ENCODE measurements at places on chromosomes 11 and 22.

DNA sequence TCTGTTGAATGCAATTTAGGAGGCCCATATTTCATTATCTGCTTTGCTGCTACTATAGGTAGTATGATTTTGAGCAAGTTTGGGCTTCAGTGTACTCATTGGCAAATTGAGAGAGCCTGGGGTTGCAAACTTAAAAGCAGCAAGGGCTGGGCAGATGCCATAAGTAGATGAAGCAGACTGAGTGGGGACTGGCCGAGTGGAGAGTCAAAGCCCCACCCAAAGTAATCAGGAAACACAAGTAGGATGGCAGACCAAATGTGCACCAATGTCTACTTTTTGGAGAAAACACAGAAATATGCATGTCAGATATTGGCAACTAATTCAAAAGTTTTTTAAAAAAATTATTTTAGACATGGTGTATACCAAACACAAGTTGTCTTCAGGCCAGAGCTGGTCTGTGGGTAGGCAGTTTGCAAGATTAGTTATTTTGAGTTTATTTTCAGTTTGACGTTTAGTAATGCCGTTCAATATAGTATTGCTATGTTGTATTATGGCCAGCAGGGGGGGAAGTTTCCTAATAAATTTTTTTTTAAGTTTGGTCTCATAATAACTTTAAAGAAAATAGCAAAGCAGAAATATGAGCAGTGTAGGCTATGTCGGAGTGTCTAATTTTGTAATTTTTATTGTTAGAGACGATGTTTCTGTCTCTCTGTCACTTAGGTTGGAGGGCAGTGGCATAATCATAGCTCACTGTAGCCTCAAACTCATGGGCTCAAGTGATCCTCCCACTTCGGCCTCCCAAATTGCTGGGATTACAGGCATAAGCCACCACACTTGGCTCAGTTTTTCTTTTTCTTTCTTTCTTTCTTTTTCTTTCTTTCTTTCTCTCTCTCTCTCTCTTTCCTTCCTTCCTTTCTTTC lies 105.1 kb downstream of the HIPK3 start:
- DNase-seq = no peak

DNA sequence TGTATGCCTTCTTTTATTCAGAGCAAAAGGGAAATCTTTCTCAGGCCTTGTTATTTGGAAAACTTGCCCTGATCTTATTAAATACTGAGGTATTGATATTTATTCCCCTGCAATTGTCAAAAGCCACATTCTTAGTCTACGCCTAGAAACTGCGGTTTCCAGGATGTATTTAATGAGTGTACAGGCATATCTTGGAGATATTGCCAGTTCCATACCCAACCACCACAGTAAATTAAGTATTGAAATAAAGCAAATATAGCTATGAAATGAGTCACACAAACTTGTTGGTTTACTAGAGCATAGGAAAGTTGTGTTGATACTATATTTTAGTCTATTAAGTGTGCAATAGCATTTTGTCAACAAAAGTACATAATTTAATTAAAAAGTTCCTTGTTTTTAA lies 152.7 kb upstream of the CCDC179 start:
- no peak for DNase-seq

DNA sequence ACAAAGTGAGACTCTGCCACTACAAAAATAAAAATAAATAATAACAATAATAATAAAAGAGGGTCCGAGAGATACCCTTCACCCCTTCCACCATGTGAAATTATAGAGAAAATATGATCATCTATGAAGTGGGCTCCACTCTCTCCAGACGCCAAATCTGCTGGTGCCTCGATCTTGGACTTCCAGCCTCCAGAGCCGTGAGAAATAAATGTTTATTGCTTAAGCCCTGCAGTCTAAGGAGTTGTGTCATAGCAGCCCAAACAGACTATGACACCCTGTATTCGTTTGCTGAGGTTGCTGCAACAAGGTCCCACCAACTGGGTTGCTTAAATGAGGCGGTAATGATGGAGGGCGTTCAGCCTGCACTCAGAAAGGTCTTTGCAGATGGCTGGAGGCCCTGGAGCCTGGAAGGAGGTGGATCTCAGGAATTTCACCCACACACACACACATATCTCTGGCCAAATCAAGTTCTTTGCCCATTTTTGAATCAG lies 7.6 kb upstream of the SEPTIN5 start:
- DNase-seq = no peak

DNA sequence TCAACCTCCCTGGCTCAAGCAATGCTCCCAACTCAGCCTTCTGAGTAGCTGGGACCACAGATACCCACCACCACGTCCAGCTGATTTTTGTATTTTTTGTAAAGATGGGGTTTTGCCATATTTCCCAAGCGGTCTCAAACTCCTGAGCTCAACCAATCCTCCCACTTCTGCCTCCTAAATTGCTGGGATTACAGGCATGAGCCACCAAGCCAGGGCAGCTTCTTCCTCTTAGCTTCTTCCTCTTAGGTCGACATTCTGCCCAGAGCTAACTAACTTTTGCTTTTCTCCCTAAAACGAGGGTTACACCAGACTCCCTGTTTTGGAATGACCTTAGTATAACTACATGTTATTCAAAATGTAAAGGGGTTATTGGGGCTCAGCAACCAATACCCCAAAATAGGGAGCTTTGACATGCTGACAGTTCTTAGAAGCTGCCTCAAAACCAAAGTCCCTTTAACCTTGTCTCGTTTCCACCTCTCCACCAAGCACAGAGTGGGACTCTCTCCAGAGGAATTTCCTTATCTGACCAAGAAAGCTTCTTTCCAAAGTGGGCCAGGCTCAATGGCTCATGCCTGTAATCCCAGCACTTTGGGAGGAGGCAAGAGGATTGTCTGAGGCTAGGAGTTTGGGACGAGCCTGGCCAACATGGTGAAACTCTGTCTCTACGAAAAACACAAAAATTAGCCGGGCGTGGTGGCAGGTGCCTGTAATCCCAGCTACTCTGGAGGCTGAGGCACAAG lies 7.0 kb downstream of the HPS5 start:
- no peak for DNase-seq

- DNase-seq = no peak
Observed at GRCh38 chr11:32331792-32332191, 103.5 kb downstream of the WT1 start.

DNA sequence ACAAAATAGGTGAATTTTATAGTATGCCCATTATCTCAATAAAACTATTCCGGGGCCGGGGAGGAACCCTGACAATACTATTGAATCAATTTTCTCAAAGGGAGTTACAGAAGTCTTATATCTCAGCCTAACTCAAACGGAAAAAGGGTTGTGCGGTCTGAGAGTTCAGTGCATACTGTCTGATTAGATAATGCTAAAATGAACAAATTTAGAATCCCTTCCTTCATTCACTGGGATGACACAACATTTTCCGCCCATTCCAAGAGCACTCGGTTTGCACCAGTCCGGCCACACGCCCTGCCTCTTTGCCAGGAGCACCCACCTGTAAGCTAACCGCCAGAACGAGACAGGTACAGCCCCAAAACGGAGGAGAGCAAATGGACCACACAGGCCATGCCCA lies 50.0 kb upstream of the NFRKB start:
- no peak for DNase-seq

DNA sequence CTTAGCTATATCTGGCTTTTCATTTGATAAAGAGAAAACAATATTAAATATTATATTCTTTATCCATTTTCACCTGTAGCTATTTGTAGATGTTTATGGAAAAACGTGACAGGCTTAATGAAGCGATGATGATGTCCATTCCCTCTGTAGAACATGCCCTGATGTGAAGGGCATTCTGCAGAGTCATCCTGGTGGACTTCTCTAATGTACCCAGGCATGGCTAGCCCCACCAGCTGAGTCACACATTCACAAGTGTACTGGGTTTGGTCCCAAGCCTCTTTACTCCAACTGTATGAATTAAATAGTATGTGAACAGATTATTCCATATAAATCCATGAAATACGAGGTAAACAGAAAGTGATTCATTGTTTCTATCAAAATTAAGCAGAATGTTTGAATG lies 139.3 kb downstream of the CADM1 start:
- no peak for DNase-seq

GRCh38 chr11:3700410-3700809 lies 29.2 kb upstream of the CHRNA10 start:
- DNase-seq = no peak

DNA sequence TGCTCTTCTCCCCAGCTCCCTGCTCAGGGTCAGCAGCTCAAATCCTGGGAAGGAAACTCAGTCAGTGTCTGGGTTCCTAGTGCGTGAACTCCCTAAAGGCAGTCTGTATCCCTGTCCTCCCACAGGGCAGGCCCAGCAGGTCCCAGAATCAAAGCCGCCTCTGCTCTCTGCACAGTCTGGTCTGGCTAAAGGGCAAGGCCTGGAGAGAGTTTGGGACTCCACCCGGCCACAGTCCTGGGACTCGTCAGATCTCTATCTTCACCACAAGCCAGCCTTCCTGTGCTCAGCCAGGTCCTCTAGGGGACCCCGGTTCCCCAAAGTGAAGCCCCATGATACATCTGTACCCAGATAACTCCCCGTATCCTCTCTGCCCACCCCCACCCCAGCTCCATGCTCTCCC lies 56.2 kb upstream of the CSNK2A3 start:
- no peak for DNase-seq

DNA sequence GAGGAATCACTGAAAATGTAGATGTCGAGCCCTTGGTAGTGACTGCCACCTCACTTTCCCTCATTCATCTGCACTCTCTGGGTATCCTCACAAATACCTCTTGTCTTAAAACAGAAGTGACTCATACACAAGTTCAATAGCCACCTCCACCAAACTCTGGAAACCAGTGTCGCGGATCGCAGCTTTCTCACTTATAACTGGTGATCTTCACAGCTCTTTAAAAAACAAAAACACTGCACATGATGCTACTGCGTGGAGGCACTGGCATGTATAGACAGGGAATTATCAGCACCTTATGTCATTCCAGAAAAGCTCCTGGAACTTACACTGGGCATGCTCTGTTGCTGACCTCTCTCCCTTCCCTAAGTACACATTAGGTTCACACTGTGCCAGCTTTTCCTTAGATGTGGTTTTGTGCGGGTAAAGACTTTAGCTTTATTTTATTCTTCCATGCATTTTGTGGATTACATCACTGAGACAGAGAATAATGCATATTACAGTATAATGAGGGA lies 425.5 kb upstream of the CADM1 start:
- no peak for DNase-seq

- peak; percentile 15 for DNase-seq
Observed at GRCh38 chr22:43343262-43343669, at the start of gene SCUBE1. TSS of gene SCUBE1 (minus strand) at chr22:43343372. CDS start at chr22:43343261, 111 bp downstream.

- DNase-seq = no peak
Observed at GRCh38 chr11:11036185-11036847, 178.5 kb upstream of the ZBED5 start.

DNA sequence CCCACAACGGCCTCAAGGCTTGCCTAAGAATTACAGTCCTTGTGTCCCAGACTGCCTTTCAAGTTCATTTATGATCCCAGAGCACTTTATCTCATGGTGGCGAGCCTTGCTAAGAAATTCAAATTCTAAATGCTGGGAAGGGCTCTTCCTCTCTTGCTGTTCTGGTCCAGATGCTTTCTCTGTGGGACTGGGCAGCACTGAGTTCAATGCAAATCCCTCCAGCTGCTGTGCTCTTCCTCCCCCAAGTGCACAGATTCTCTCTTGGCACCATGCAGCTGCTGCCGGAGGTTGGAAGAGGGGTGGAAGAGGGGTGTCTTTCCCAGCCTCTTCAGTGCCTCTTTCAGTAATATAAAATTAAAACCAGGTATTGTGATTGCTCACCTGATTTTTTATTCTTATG lies 828.0 kb downstream of the DLG2 start:
- DNase-seq = no peak

DNA sequence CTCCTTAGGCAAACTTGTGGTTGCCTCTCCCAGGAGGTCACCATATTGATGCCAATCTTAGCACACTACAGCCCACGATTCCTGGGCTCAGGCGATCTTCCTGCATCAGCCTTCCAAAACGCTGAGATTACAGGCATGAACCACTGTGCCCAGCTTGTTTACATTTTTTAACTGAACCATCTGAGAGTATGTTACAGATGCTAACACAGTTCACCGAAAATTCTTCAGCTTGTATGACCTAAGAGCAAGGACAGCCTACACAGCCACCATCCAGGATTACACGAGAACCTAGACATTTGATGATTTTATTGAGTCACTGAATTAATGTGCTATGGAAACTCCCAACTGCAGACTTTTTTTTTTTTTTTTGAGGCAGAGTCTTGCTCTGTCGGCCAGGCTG lies 5.8 kb upstream of the LGALS1 start:
- DNase-seq = no peak

GRCh38 chr11:128643661-128644317 lies 50.1 kb upstream of the FLI1 start:
- no peak for DNase-seq

GRCh38 chr11:5233307-5233706 lies 976 bp downstream of the HBD start:
- DNase-seq = no peak

DNA sequence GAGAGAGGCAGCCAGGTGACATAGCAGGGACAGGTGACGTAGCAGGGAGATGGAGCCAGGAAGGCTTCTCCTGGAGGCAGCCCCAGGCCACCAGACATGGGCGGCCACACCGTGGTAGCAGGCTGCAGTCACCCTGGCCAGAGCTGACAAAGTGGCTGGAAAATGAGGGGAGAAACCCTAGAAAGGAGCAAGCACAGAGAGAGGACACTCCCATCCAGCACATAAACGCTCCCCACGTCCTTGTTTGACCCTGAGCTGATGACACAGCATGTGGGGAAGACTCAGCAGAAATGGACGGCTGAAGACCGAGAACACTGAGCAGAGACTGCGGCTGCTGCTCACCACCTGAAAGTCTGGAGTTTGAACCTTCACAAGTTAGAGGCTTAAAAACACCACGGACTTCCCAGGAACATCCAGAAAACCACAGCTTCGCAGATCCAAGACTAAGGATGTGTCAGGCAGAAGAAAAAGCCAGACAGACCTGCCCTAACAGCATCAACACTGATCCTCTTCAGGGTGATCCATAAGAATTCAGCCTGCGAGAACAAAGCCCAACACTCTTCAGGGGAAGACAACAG lies 28.7 kb downstream of the DRD4 start:
- no peak for DNase-seq

DNA sequence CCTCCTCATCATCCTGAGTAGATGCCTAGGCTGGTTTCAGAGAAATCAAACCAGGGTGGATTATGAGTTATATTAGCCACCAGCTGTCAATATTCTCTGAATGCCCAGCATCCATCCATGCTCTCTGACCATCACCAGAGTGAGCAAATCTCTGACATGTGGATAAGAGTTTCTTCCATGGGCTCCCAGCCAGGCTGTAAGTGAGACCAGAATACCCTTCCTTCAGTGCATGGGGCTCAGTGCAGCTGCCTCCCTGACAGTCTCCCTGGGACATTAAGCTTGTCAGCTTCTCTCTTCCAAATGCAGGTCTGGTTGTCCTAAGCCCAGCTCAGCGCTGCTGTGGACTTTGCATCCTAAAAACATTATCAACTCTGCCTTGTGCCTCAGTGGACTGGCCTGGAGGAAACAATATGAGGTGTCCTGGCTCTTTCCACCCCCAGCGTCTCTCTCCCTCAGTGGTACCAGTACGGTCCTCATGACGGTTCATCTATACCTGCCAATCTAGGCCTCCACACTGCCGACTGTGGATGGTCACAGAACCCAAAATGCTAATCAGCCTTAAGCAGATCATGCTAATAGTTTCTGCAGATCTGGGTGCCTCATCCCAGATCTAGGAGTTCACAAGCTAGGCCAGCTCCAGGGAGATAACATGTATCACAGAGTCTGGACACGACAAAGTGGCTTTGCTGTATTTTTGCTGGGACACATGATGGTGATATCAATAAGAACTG lies 41.6 kb upstream of the PRAME start:
- DNase-seq = no peak

GRCh38 chr22:37310075-37310606 lies 27.8 kb downstream of the CYTH4 start:
- DNase-seq = no peak
